SIG-M5 (cell line): ENCODE measurements at places on chromosomes 6 and 20.

GRCh38 chr20:63114006-63114692 is 101.8 kb downstream of the YTHDF1 start:
- DNase-seq, result no peak

DNA sequence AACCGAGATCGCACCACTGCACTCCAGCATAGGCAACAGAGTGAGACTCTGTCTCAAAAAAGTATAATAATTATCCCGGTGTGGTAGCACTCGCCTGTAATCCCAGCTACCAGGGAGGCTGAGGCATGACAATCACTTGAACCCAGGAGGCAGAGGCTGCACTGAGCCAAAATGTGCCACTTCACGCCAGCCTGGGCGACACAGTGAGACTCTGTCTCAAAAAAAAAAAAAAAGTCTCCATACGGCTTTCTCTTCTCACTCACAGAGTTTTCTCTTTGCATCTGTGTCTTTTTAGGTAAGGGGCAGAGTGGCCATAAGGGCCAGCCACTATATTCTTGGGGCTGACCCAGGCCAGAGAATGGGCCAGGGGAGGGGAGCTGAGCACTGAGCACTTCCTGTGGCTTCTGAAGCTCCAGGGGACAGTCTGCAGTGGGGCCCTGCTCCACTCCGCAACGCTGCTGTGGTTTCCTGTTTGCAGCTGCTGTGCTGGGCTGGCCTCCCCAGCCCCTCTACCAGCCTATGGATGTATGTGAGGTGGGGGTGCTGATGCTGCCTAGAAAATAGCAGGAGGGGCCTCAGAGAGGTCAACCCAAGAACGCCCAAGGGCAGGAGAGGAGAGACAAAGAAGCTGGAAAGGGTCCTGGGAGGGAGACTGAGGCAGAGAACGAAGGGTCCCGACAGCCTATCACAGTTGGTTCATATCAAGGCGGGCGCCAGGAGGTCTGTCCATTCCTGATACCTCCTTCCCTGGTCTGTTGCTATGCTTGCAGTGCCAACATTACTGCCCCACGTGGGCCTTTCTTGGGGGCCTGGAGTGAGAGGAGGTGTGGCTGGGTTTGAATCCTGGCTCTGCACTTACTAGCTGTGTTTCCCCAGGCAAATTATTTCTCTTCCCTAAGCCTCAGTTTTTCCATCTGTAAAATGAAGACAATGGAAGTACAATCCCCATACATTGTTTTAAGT is 16.0 kb downstream of the SLA2 start:
- DNase-seq, result no peak

DNA sequence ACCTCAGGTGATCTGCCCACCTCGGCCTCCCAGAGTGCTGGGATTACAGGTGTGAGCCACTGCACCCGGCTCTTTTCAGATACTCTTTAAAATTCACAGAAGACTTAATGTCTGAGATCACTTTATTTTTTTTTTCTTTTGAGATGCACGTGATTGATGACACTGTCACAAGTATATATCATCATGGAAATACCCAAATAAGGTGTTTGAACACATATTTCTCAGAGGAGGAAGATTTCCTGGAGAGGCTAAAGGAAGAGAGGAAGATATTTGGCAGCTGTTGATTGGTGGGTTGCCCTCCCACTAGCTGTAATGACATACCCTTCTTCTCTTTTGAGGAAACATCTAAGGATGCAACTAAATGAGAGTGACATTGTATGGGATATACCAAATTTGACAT is 225.9 kb upstream of the CITED2 start:
- DNase-seq, result no peak

GRCh38 chr6:11460001-11460668 is 77.4 kb upstream of the TMEM170B start:
- no peak for DNase-seq

- no peak for DNase-seq
Observed at GRCh38 chr6:166438211-166438861, 55.6 kb upstream of the MPC1 start.

DNA sequence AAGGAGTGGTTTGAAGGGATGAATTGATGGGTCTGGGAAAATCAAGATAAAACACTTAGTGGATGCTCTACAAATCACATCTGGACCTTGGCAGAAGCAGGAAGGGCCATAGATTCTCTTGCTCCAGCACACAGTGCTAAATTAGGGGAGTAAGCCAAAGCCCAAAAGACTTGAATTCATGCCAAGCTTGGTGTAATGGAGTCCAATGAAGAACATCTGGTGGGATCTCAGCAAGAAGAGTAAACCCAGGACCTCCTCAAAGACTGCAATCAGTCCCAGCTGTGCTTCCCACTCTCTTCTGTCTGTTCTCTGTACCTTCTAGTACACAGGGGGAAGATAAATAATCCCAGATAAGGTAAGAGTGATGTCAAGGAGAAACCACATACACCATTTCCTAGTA is 683.4 kb downstream of the RNF144B start:
- DNase-seq, result no peak

GRCh38 chr6:127403636-127404035 is 55.6 kb downstream of the KIAA0408 start:
- DNase-seq, result no peak

DNA sequence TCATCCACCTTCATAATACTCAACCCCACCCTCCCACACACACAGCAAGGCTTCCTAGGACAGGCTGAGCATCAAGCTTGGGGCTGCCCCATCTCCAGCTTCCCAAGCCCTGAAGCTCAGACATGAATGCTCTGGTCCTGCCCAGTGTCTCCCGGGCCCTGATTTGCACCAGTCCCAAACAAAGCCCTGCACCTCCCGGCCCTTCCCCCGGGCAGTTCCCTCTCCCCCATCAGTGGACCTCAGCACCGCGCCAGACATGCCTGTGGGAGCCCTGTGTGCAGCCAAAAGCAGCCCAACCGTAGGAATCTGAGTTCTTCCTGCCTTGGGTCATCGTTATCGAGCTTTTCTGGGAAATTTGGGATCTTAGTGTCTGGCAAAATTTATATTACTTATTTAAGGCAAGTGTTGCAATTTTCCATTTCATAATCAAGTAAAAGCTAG is 63.5 kb downstream of the THBS2 start:
- no peak for DNase-seq

DNA sequence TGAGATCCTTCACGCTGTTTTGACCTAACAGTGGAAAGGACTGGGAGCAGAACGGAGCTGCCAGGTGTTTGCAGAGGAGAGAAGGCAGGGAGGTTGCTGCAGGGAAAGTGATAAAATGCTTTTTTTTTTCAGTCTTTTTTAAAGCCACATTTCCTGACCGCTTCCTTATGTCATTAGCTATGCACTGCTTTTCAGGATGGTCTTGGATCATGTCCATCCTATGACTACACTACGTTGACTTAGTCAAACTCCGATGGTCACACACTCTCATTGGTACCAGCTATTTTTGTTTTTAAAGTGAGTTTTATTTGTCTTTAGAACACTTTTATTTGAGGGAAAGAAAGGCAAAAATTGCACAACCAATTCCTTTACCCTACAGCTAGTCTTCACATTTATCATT is 89.2 kb upstream of the EXOC2 start:
- no peak for DNase-seq

- DNase-seq, result no peak
Observed at GRCh38 chr6:134525190-134525868, 207.4 kb upstream of the SGK1 start.

GRCh38 chr20:57890202-57890800 is 180.5 kb upstream of the PMEPA1 start:
- DNase-seq, result no peak

- DNase-seq, result peak; percentile 70
Observed at GRCh38 chr20:32603046-32603726, 18.1 kb upstream of the NOL4L start.

GRCh38 chr6:119501798-119502483 is 152.4 kb upstream of the MAN1A1 start:
- no peak for DNase-seq

GRCh38 chr6:48611332-48611731 is 500.3 kb upstream of the PTCHD4 start:
- DNase-seq, result no peak

GRCh38 chr20:63658749-63659187 is 656 bp downstream of the RTEL1 start:
- DNase-seq, result no peak

GRCh38 chr6:18842534-18842933 is 455.4 kb downstream of the RNF144B start:
- no peak for DNase-seq

- no peak for DNase-seq
Observed at GRCh38 chr6:32839356-32839755, 817 bp upstream of the TAP2 start.

DNA sequence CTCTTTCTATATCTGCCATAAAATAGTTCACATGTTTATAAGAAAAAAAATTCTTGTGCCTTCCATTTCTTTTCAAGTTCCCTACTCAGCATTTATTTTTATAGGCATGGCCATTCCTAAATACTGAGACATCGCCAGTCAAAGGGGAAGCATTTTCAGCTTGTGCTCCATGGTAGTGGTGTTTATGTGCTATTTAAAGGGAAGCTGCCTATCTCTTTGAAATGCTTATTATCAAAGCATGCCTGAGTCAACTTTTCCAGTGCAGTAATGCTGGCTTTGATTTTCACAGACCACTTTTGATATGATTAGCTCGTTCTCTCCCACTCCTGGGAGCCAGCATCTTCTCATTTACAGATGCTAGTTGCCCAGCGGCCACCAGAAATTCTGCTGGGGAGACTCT is 124.1 kb upstream of the RIN2 start:
- DNase-seq, result no peak

GRCh38 chr6:6826961-6827360 is 238.4 kb downstream of the LY86 start:
- no peak for DNase-seq

GRCh38 chr6:31764198-31764597 is 1.7 kb downstream of the SAPCD1 start:
- DNase-seq, result no peak

DNA sequence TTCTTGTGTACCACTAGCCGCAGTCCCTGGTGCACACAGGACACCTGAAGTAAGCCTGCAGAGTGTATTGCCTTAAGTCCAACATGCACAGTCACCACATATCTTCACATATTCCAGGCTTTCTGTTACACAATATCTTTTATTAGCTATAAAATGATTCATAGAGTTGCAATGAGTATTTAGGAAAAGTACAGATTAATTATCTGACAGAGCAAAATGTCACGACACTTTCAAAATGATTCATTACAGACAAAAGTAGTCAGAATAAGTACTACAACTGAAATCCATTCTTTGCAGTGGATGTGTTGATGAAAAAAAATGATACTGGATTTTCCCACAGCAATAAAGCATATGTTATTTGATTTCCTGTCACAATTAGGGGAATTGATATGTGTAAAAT is 199.5 kb upstream of the ASCC3 start:
- DNase-seq, result no peak

DNA sequence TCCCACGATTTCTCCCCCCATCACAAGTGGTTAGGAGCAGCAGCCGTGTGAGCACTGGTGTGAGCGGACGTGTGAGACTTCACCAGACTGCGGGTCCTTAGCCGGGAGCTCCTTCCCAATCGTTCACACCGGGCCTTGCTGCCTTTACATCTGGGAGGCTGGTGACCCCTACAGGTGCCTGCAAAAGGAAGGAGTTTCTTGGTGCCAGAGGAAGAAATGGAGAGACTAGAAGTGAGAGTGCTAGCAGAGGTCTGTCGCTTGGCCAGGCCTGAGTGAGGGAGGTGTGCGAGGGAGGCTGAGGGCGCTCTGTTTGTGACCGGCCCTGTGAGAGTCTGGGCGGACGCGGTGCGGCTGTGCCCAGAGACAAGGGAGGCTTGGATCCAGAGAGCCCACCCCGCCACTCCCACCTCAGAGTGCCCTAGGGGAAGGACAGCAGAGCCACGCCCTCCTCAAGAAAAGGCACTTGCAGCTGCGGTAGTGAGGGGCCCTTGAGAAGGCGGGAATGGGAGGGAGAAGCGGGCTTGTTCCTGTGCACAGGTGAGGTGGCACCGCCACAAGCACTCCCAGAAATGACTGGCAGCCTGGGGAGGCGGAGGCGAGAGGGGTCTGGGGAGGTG is 10.0 kb upstream of the ARMC2 start:
- DNase-seq, result no peak

DNA sequence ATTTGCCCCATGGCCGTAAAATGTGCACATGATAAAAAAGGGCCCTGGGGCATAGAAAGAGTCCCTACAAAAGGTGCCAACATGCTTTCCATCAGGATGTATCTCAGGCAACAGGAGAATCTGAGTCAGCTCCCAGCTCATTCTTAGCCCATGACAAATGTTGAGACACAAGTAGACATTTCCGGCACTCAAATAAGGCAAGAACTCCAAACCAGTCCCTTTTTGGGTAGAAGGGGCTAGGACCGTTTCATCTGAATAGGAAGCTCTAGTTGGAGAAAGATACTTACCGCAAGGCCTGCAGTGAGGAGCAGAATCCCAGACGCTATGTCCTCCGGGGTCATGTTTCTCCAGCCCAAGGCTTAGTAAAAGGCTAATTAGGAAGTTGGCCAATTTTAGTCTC is 261.0 kb upstream of the RIN2 start:
- DNase-seq, result no peak

DNA sequence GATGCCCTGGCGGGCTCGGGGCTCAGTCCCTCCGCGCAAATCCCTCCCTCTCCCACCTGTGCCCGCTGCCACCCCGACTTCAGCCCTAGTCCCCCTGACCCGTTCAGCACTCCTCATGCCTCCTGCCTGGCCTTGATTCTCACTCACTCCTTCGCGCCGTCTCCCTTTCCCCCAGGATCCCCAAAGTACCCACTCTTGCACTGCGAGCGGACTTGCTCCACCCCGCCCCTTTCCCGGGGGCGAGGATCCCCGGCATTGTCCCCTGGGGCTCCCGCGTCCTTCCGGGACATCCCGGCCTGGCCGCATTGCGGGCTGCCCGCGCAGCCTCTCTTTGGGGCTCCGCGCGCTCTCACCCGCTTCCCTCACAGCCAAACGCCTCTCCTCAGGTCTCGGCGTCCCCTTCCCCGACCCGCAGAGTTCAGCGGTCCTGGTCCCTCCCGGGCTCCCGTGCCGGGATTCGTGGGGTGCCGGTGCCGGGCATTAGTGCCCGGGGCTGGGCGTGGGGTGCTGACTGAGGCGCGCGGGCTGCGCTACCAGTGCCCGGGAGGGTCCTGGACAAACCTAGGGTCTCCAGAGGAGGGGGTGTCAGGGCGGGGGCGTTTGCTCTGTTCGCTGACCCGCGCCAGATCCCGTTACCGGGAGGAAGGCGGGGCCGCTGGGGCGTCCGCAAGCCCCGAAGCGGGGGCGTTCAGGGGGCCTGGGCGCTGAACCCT is 45.5 kb upstream of the SUPT3H start:
- no peak for DNase-seq

DNA sequence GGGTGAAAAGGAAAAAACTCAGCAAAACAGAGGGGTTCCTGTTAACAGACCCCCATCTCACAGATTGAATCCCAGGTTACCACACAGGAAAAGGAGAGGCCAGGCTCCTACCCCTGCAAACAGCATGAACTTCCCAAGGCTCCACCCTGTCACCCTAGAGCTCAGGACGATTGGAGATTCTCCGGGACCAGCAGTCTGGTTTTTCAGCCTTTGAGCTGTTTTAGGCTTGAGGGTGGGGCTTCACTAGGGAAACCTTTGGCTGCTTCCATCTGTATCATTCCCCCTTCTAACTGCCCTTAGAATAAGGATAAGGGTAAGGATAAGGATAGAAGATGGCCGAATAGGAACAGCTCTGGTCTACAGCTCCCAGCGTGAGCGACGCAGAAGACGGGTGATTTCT is 16.0 kb downstream of the C6orf58 start:
- DNase-seq, result no peak
